Smooth muscle cell of the pulmonary artery (primary cell): ENCODE measurements at places on chromosomes 6 and 20. TPM values are rescaled to one million over a fixed set of nuclear protein-coding genes. Genes with fewer than 3 reads are reported as not detected.

Gene KATNA1
- 20.5 and 22.8 TPM in 2 replicates for total RNA-seq

Gene TRAPPC3L
- total RNA-seq: 0.07 TPM in 1 of 2 replicates, not detected in the other

Gene PHACTR1
- 0.33 and 1.6 TPM in 2 replicates for total RNA-seq

Gene CRISP3
- not detected in 2 replicates for total RNA-seq

Gene MOXD1
- total RNA-seq: 41.5 and 73.5 TPM in 2 replicates

Gene TPBG
- total RNA-seq: 69.5 and 138 TPM in 2 replicates

Gene TSBP1
- total RNA-seq: not detected in 2 replicates

Gene PACSIN1
- 0.07 TPM in 1 of 2 replicates, not detected in the other for total RNA-seq

Gene ISM1
- under 0.01 and 0.07 TPM in 2 replicates for total RNA-seq

Gene FERMT1
- 2.0 and 6.4 TPM in 2 replicates for total RNA-seq

Gene CALHM5
- 6.8 and 12.1 TPM in 2 replicates for total RNA-seq

Gene GMPR
- 11.6 and 12.6 TPM in 2 replicates for total RNA-seq

Gene TRIM39
- total RNA-seq: 12.2 and 12.8 TPM in 2 replicates

Gene OR2H2
- not detected in 2 replicates for total RNA-seq

Gene NKAPL
- total RNA-seq: 0.96 and 1.7 TPM in 2 replicates

Gene INSM1
- not detected in 2 replicates for total RNA-seq

Gene HLA-DQB1
- total RNA-seq: not detected in 2 replicates

Gene RIPOR3
- 0.33 and 0.73 TPM in 2 replicates for total RNA-seq

Gene KCNQ5
- total RNA-seq: 7.8 and 16.4 TPM in 2 replicates

Gene SRSF12
- total RNA-seq: 0.03 and 0.33 TPM in 2 replicates

Gene OLIG3
- total RNA-seq: not detected in 2 replicates

Gene TMEM181
- 57.4 and 59.8 TPM in 2 replicates for total RNA-seq

Gene TCF19
- 5.4 and 7.9 TPM in 2 replicates for total RNA-seq

Gene TRIM40
- total RNA-seq: not detected in 2 replicates

Gene SPTLC3
- total RNA-seq: 3.8 and 3.9 TPM in 2 replicates

Gene MMS22L
- total RNA-seq: 8.2 and 11.5 TPM in 2 replicates

Gene PRDM13
- 0.07 TPM in 1 of 2 replicates, not detected in the other for total RNA-seq

Gene SOX4
- total RNA-seq: 11.7 and 34.2 TPM in 2 replicates

Gene RAB32
- 70.8 and 89.8 TPM in 2 replicates for total RNA-seq

Gene OR2J3
- total RNA-seq: not detected in 2 replicates

Gene SLC18B1
- total RNA-seq: 3.4 and 4.4 TPM in 2 replicates

Gene NRN1
- 0.39 and 16.3 TPM in 2 replicates for total RNA-seq

Gene ZNF217
- 18.5 and 19.8 TPM in 2 replicates for total RNA-seq

Gene TP53TG5
- total RNA-seq: 0.03 TPM in 1 of 2 replicates, not detected in the other

Gene CST4
- 0.33 and 0.50 TPM in 2 replicates for total RNA-seq

Gene BEND6
- 12.4 and 12.8 TPM in 2 replicates for total RNA-seq

Gene SLC17A3
- not detected in 2 replicates for total RNA-seq

Gene COL11A2
- total RNA-seq: 0.13 and 0.83 TPM in 2 replicates

Gene CCN2
- 658 and 710 TPM in 2 replicates for total RNA-seq

Gene ZBTB12
- 7.6 and 9.8 TPM in 2 replicates for total RNA-seq

Gene KCNK5
- total RNA-seq: 0.03 and 0.07 TPM in 2 replicates

Gene EGFL8
- 1.4 and 1.5 TPM in 2 replicates for total RNA-seq

Gene IL17A
- total RNA-seq: not detected in 2 replicates

Gene BHLHE23
- not detected in 2 replicates for total RNA-seq

Gene SLC29A1
- total RNA-seq: 19.1 and 28.1 TPM in 2 replicates

Gene SLC35F1
- total RNA-seq: 0.07 TPM in 1 of 2 replicates, not detected in the other

Gene MRAP2
- total RNA-seq: 2.7 and 11.2 TPM in 2 replicates

Gene SLC4A11
- 0.20 and 1.2 TPM in 2 replicates for total RNA-seq

Gene WFDC10B
- 0.26 TPM in 1 of 2 replicates, not detected in the other for total RNA-seq

Gene SMPDL3A
- 8.4 and 14.0 TPM in 2 replicates for total RNA-seq

Gene PXDC1
- total RNA-seq: 44.0 and 61.8 TPM in 2 replicates

Gene ZSCAN23
- total RNA-seq: 4.7 TPM in 2 replicates
